Esophagus squamous epithelium (tissue), 5 donors: ENCODE measurements at places on chromosomes 2 and 18.
A peak's percentile ranks its signal among the peaks of the same experiment; 100 is the strongest.

- H3K4me1 ChIP-seq, result peaks cover 48% of the 10 kb centered on the region
- no peak overlapping the region for H3K4me3 ChIP-seq
- H3K27ac ChIP-seq, result peak overlapping the region; percentile 81
- H3K36me3 ChIP-seq, result no peaks in the 10 kb centered on the region
- no peaks in the 10 kb centered on the region for H3K27me3 ChIP-seq
Observed at GRCh38 chr2:20604951-20605381, 45.9 kb downstream of the HS1BP3 start.

- no peaks in the 10 kb centered on the region for H3K36me3 ChIP-seq
- H3K27me3 ChIP-seq, result no peaks in the 10 kb centered on the region
- no peak overlapping the region for H3K4me3 ChIP-seq
Observed at GRCh38 chr2:80459028-80459427, 154.5 kb upstream of the LRRTM1 start.

- H3K4me1 ChIP-seq, result peaks cover 4% of the 10 kb centered on the region
- peak overlapping the region; percentile 92 for H3K27ac ChIP-seq
- no peaks in the 10 kb centered on the region for H3K27me3 ChIP-seq
- H3K36me3 ChIP-seq, result no peaks in the 10 kb centered on the region
- H3K4me3 ChIP-seq, result peak overlapping the region; percentile 96
- DNase-seq, result no peak
Observed at GRCh38 chr2:37323781-37324535, 675 bp downstream of the PRKD3 start.

GRCh38 chr18:79011300-79011870 is 31.8 kb downstream of the SALL3 start:
- no peak overlapping the region for H3K4me3 ChIP-seq
- peaks cover 15% of the 10 kb centered on the region for H3K27me3 ChIP-seq
- H3K36me3 ChIP-seq, result no peaks in the 10 kb centered on the region
- no peak for DNase-seq
- no peak overlapping the region for H3K27ac ChIP-seq
- H3K4me1 ChIP-seq, result no peaks in the 10 kb centered on the region

GRCh38 chr2:71710367-71711132 is 257.2 kb downstream of the DYSF start:
- H3K27ac ChIP-seq, result no peak overlapping the region
- H3K27me3 ChIP-seq, result no peaks in the 10 kb centered on the region
- no peak for DNase-seq
- peaks cover 8% of the 10 kb centered on the region for H3K4me1 ChIP-seq

DNA sequence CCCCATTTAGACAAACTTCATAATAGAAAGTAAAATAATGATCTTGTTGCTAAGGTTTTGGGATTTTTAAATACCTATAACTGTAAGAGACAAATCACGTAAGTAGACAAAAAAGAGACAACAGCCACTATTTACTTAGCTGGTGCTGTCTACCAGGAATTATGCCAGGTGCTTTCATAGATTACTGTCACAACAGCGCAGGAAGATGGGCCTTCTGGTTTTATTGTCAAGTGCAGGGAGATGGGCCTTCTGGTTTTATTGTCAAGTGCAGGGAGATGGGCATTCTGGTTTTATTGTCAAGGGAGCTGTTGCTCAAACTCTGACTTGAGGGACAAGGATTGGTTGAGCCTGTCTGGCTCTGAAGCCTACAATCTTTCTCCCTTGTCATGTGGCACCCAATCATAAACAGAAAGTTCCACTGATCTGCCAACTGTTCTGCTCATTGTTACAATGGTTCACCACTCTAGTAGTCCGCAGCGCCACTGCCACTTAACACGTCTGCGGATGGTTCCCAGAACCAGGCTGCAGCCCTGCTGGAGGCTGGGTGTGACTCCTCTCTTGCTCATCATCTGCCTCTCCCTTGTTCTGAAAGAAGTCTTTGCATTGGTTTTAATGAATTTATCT is 95.0 kb downstream of the RNF144A start:
- no peak overlapping the region for H3K27ac ChIP-seq
- H3K27me3 ChIP-seq, result no peaks in the 10 kb centered on the region
- no peaks in the 10 kb centered on the region for H3K36me3 ChIP-seq
- peaks cover 3% of the 10 kb centered on the region for H3K4me1 ChIP-seq

DNA sequence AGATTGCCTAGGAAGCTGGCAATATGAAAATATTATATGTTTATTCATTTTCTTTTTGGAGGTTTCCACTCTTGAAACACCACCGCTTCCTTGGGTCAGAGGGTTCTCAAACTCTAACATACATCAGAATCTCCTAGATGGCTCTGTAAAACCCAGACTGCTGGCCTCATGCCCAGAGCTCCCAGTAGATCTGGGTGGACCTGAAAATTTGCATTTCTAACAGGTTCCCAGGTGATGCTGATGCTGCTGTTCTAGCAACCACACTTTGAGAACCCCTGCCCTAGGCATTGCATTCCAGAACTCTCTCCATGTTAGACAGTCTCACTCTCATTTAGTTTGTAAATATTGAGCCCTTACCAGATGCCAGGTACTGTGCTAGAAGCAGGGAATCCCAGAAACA is 139.4 kb downstream of the FAM210A start:
- no peak overlapping the region for H3K27ac ChIP-seq
- no peaks in the 10 kb centered on the region for H3K4me1 ChIP-seq
- no peaks in the 10 kb centered on the region for H3K36me3 ChIP-seq
- no peaks in the 10 kb centered on the region for H3K27me3 ChIP-seq
- no peak overlapping the region for H3K4me3 ChIP-seq

- no peak for DNase-seq
- H3K27me3 ChIP-seq, result no peaks in the 10 kb centered on the region
- H3K4me1 ChIP-seq, result no peaks in the 10 kb centered on the region
- no peak overlapping the region for H3K27ac ChIP-seq
- peaks cover 10% of the 10 kb centered on the region for H3K36me3 ChIP-seq
Observed at GRCh38 chr18:31634331-31634713, 42.6 kb downstream of the TTR start.

DNA sequence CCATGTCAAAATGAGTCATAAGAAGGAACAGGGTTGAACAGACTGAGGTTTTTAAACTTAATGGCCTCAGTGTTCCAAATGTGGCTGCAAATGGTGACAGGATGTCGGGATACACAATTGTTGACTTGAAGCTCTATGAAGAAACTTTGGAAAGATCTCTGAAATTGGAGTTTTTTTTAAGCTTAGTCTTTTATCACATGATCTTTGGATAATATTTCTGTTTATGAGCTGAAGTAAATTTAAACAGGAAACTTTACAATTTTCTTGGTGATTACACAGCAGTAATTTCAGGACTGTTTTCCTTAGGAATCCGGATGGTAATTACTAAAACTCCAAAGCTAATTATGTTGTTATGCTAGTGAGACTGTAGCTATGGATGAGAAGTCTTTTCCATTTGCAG is 199.1 kb upstream of the NRXN1 start:
- no peak overlapping the region for H3K27ac ChIP-seq
- H3K27me3 ChIP-seq, result no peaks in the 10 kb centered on the region
- H3K4me3 ChIP-seq, result no peak overlapping the region
- no peak for DNase-seq
- no peaks in the 10 kb centered on the region for H3K36me3 ChIP-seq

- H3K4me3 ChIP-seq, result peak within 1 kb of the TSS; percentile 63
- peak within 1 kb of the TSS; percentile 42 for H3K27ac ChIP-seq
- peaks cover 9% of the 10 kb centered on the region for H3K27me3 ChIP-seq
- no peaks in the 10 kb centered on the region for H3K4me1 ChIP-seq
- DNase-seq, result no peak
- no peaks in the 10 kb centered on the region for H3K36me3 ChIP-seq
Observed at GRCh38 chr18:69400253-69400975, at the start of gene DOK6. Gene DOK6, plus strand, starts transcription at chr18:69400888.

GRCh38 chr18:35189510-35189909 is 51.3 kb upstream of the ZNF397 start:
- no peaks in the 10 kb centered on the region for H3K27me3 ChIP-seq

GRCh38 chr2:112199188-112199587 is 55.7 kb downstream of the ZC3H8 start:
- DNase-seq, result no peak
- no peak overlapping the region for H3K4me3 ChIP-seq
- H3K27me3 ChIP-seq, result no peaks in the 10 kb centered on the region
- H3K36me3 ChIP-seq, result no peaks in the 10 kb centered on the region
- no peaks in the 10 kb centered on the region for H3K4me1 ChIP-seq

- DNase-seq, result no peak
- no peaks in the 10 kb centered on the region for H3K36me3 ChIP-seq
- no peak overlapping the region for H3K27ac ChIP-seq
- H3K4me1 ChIP-seq, result no peaks in the 10 kb centered on the region
Observed at GRCh38 chr2:80365762-80366161, 61.2 kb upstream of the LRRTM1 start.

DNA sequence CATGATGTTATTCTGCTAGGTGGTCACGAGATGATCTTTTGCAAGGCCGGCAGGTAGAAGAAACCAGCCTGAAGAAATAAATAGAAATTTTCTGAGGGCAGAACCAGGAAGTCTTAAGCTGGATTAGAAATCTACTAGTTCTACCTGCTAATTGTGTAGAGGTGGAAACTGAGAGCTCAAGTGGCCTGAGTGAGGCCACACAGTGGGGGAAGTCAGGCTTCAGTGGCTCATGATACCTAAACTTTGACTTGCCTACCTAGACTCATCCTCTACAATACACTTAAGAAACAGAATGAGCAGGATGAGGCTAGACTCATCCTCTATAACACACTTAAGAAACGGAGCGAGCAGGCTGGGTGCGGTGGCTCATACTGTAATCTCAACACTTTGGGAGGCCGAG is 134.9 kb upstream of the NDUFV2 start:
- no peaks in the 10 kb centered on the region for H3K36me3 ChIP-seq
- DNase-seq, result no peak
- no peak overlapping the region for H3K4me3 ChIP-seq

- H3K4me3 ChIP-seq, result no peak overlapping the region
- no peaks in the 10 kb centered on the region for H3K27me3 ChIP-seq
- DNase-seq, result no peak
- H3K4me1 ChIP-seq, result peaks cover 28% of the 10 kb centered on the region
Observed at GRCh38 chr2:23753291-23754010, 173.5 kb downstream of the ATAD2B start.

DNA sequence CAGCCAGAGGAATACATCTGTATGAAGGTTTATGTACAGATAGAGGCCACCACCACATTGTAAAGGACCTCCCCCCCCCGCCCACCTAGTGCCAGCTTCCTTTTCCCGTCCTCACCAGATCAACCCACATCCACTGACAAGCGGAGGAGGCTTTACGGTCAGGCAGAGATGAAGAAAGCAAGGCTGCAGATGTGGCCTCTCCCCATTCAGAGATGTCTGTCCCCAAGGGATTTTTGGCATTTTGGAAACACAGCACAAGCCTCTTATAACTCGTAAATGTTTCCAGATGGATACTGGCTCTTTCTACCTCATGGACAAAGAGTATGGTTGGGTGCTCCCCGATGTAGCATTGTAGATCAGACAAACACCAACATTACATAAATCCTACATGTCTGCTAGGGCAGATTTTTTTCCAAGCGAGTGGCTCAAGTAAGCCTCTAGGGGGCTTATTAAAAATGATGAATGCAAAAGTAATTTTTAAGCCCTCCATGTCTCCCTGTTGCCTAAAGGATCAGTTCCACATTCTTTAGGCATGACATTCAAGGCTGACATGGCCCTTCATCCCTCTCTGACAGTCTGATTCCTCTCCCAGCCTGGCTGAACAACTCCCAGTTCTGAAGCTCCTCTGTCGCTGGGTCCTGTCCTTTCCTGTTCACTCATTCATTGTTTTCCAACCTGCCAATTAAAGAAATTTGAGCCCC is 11.7 kb downstream of the VIT start:
- H3K36me3 ChIP-seq, result no peaks in the 10 kb centered on the region
- no peak for DNase-seq
- H3K4me3 ChIP-seq, result no peak overlapping the region
- no peaks in the 10 kb centered on the region for H3K4me1 ChIP-seq

DNA sequence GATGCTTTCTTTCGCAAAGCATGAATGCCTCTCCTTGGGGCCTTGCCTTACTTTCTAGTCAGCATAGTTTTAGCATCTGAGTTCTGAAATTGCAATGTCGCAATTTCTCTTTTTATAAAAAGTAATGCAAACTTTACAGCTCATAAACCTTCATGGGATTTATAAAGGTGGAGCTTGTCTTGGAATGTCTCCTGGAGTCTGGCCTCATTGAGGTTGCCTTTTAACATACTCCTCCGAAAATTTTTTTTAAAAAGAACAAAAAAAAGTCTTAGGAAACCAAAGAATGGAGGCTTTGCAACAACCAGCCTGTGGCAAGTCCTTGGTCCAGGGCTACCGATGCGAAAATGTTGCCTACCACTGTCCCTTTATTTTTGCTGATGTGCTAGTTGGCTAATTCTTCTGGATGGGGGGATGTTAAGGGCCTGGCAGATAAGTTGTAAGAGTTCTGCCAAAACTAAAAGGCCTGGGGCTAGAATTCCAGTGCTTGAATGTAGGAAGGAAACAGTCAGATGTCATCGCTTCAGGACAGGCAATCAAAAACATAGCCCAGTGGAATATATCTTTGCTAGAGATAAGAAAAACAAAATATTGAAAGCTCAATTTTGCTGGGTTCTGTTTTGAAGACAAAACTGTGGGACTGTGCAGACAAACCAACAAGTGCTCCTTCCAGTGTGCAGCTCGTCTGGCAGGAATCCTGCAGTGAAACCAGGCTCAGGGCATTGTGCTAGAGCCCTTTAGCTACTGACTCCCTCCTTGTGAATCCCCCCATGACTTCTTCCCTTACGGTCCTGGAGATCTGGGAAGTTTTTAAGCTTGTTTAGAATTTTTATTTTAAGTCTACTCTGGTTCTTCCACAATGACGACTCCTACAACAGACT is 213.0 kb downstream of the PIEZO2 start:
- no peaks in the 10 kb centered on the region for H3K36me3 ChIP-seq
- no peak for DNase-seq

- no peaks in the 10 kb centered on the region for H3K4me1 ChIP-seq
- no peak for DNase-seq
- no peaks in the 10 kb centered on the region for H3K36me3 ChIP-seq
Observed at GRCh38 chr2:126913881-126914615, 15.4 kb downstream of the TEX51 start.

DNA sequence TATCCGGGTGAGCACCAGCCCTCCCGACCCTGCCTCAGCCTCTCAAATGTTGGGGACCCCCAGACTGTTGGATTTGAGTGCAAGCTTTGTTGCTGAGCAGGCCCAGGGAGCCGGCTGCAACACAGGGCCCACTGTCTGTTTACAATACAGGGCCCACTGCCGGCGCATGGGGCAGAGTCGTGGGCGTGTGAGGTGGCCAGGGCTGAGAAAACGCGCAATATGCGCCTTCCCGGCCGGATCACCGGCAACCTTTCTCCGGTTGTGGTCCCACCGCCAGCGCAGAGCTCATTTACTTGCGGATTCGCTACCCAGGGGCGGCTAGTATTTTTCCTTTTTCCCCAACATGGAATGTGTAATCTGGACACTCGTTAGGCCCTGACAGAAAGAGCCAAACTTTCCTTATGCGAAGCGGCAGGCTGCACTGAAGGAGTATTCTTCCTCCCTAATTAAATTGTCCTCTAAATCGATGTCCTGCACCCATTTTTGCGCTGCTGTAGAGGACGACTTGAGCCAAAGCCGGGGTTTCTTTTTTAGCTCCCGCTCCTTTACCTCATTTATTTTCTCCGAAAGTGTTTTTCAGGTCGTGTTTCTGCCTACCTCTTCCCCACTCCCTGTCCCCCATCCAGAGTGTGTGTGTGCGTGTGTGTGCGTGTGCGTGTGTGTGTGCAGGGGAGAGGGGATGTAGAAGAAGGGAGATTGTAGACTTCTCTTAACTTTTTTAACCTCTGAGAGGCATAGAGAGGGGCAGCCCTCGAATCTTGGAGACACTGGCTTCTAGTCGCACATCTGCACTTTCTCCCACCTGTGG is 2.7 kb downstream of the OTX1 start:
- H3K4me3 ChIP-seq, result no peak overlapping the region
- H3K4me1 ChIP-seq, result peaks cover 35% of the 10 kb centered on the region
- no peak overlapping the region for H3K27ac ChIP-seq

- H3K27ac ChIP-seq, result peak overlapping the region; percentile 77
- peak overlapping the region; percentile 21 for H3K4me3 ChIP-seq
Observed at GRCh38 chr2:241860184-241861078, 1.7 kb upstream of the PDCD1 start.
